ENCODE measurements at places on chromosomes 7 and 10.
A peak's percentile ranks its signal among the peaks of the same experiment; 100 is the strongest.

DNA sequence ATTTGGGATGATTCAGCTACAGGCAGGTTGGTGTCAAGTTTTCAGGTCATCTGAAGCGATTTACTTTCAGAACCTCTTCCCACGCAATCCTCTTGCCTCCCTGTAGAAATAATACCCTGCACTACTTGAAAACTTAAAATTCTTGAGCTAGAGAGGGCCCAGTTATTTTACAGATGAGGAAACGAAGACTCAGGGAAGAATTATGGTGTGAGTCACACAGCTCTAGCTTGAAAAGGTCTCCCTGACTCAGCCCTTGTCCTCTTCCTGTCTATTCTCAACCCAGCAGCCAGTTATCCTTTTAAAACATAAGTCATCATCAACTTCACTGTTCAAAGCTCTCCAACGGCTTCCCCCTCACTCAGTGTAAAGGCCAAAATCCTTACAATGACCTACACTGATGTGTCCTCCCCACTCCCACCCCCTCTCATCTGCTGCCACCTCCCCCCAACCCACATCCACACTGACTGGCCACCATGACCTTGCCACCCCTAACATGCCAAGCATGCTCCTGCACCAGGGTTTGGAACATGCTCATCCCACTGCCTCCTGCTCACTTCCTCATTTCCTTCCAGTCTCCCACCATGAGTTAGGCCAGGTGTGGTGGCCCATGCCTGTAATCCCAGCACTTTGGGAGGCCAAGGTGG is 3.4 kb downstream of the DNMBP start:
- DNase-seq: peak; percentile 77

DNA sequence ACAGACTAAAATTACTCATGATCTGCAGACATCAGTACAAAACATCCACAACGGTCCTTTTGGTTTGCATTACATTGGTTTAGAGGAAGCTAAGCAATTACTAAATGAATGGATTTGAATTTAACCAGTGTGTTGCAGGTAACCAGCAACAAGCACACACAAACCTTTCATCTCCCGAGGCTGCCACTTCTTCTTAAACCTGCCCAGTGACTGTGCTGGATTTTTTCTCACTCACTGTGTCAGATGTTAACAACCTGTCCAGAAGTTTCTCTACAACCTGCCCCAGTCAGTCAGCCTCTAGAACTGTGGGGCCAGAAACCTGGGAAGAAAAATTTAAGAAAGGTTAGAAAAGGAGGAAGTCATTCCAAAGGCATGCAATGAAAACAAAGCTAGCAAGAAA is 2.4 kb upstream of the MEOX2 start:
- no peak for DNase-seq

- DNase-seq: no peak
These were observed 158.9 kb downstream of the ELMO1 start for GRCh38 chr7:37289781-37290180.

GRCh38 chr10:34994565-34995142 is 95.5 kb downstream of the CUL2 start:
- DNase-seq: peak; percentile 55

- peak; percentile 17 for DNase-seq
These were observed 367.7 kb downstream of the PHF14 start for GRCh38 chr7:11341285-11341944.

DNA sequence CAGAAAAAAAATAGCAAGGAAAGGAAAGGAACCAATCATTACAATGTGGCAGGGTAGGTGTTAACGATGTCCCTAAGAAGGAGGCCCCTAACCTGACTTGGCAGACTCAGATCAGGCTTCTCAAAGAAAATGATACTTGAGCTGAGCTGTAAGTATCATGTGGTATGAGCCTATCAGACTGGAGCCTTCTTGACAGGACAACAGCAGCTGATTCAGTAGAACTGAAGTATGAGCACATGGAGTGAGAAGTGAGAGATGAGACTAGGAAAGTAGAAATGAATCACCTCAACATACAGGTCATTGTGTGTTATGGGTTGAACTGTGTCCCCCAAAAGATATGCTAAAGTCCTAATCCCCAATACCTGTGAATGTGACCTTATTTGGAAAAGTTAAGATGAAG is 66.3 kb downstream of the MTERF1 start:
- DNase-seq: no peak

DNA sequence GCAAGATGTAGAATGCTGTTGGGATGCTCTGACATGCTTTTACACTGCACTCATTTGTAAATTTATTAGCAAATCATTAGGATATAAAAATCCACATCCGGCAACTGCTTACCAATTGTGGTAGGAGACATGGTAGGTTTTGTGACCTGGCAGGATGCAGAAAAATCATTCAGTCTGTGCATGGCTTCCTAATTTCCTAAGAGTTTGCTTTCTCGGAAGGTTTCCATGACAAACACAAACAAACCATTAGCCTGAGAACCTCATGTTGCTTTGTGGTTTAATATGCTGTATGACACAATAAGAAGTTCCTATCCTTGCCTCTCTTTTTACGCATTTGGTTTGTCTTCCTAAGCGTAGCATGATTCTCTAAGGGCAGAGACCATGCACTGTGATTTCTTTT is 14.7 kb upstream of the LMBR1 start:
- no peak for DNase-seq

- peak; percentile 94 for DNase-seq
These were observed 93.2 kb upstream of the KIF5B start for GRCh38 chr10:32149252-32149955.

- DNase-seq: peak; percentile 87
These were observed 75.4 kb downstream of the PLXNA4 start for GRCh38 chr7:132500727-132501440.

DNA sequence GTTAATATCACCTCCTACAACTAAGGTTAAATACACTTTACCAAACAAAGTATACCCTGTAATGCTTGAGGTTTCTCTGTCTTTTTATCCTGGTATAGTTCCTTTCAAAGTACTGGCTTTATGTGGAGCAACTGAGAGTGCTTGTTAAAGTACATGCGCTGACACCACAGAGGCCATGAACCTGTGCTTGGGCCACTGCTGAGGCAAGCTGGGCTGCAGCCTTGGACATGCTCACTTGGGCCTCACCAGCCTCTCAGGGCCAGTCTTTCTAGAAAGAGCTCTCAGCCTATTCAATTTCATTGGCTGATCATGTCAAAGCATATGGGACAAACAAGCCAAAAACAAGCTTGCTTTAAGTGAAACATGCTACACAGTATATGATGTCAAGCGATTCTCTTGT is 126.1 kb upstream of the DNAJB12 start:
- DNase-seq: no peak
